NCI-H526 (cell line): ENCODE measurements at places on chromosomes 7 and 10.

DNA sequence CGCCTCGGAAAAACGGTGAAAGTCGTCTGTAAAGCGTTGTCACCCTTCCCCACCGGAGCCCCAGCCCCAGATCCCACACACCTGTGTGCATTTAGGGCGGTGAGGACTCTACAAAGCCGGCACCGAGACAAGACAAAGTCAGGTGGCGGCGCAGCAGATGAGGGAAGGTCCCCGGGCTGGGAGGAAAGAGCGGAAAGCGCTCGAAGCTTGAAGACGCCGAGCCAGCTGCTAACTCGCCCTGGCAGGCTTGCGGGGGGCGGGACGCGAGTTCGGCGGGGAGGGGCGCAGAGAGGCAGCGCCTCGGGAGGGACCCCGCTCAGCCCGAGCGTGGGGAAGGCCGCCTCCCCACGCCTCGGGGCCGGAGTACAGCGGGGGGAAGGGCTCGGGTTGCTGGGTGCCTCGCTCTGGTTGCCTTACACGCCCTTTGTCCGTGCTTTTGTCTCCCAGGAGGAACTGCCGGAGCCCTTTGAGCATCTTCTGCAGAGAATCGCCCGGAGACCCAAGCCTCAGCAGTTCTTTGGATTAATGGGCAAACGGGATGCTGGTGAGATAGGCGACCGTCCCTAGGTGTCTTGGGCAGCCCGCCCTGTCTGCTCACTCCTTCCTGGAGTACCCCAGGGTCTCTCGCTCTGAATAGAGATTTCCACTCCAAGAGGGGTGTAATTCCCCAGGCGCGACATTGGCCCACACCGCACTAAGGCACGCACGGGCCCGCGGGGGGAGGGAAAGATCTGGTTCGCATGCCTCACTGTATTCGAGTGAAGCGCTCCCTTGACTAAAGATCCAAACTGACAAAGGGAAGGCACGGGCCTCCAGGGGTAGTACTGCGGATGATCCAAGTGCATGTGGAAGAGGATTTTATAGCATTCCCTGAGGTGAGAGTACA is 1.6 kb downstream of the TAC1 start:
- peak; percentile 36 for DNase-seq

DNA sequence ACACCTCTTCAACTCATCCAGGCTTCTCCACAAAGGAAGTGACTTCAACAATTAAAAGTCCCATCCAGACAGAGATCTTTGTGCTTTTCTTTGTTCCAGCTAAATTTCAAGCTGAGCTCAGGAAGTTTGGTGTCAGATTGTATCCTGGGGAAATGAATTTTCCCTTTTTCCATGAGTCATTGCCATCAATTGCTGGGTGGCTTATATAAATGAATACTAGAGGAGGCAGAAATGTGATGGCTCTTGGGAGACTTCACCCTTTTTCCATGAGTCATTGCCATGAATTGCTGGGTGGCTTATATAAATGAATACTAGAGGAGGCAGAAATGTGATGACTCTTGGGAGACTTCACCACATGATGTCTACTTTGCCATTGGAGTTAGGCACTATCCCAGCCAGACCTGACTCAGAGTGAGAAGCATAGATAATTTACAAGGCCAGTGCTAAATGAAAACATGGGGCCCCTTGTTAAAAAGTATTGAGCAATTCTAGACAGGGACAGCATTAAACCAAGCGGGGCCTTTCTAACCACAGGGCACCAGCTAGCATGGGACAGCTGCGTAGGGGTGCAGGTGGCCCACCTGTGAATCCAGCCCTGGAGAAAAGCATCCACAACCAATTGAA is 339.2 kb upstream of the PODXL start:
- no peak for DNase-seq

DNA sequence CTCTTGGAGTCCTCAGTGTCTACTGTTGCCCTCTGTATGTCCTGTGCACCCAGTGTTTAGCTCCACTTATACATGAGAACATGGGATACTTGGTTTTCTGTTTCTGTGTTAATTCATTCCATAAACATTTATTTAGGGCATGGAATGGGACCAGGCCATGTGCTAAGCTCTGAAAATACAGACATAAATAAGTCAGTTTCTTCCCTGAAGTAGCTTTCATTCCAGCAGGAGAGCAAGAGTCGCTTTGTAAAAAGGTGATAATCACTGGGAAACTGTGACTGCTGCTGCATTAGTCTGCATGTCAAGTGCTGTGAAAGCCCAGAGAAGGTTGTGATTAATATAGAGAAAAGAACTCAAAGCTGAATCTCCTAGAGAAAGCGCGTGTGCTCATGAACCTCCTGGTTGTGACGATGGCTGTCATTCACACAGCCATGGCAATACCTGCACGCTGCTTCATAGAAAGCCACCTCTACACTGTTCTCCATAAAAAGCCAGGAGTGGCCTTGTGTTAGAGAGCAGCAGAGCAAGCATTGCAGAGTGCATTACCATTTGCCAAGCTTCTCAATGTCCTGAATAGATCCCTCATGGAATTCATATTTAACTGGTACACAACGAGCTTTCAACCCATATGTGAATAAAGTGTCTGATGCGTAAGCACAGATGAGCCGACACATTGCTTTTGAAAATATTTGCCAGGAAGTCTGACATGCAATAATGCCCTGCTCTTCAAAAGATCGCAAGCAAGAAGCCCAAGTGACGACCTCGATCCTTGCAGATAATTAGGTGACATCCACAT is 30.6 kb upstream of the PITRM1 start:
- DNase-seq, result no peak

- no peak for DNase-seq
Measured at GRCh38 chr7:33495207-33495606, 365.8 kb downstream of the BBS9 start.

GRCh38 chr10:79394664-79395063 is 47.4 kb downstream of the PPIF start:
- no peak for DNase-seq

DNA sequence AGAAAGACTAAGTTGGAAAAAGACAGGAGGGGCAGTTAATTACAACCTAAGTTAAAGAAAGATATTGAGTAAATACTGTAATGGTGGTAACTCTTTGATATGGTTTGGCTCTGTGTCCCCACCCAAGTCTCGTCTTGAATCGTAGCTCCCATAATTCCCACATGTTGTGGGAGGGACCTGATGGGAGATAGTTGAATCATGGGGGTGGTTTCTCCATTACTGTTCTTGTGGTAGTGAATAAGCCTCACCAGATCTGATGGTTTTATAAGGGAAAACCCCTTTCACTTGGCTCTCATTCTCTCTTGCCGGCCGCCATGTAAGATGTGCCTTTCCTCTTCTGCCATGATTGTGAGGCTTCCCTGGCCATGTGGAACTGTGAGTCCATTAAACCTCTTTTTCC is 143.8 kb downstream of the GRK5 start:
- no peak for DNase-seq

DNA sequence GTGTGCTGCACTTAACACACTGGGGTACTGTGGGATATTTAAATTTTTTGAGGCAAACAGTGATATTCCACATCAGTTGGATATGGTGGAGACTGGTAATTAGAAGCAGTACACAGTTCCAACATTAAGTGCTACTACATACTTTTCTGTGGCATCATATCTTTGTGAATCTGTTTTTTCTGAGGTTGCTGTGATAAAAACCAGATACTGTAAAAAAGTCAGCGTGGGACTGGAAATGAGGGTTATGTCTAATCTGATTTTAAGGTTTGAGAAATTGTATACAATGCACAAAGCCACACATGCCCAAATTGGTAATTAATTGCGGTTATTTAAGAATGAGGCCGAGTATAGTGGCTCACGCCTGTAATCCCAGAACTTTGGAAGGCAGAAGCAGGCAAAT is 41.2 kb downstream of the TBC1D12 start:
- no peak for DNase-seq

GRCh38 chr10:96044736-96045135 is 1.4 kb downstream of the CCNJ start:
- no peak for DNase-seq

DNA sequence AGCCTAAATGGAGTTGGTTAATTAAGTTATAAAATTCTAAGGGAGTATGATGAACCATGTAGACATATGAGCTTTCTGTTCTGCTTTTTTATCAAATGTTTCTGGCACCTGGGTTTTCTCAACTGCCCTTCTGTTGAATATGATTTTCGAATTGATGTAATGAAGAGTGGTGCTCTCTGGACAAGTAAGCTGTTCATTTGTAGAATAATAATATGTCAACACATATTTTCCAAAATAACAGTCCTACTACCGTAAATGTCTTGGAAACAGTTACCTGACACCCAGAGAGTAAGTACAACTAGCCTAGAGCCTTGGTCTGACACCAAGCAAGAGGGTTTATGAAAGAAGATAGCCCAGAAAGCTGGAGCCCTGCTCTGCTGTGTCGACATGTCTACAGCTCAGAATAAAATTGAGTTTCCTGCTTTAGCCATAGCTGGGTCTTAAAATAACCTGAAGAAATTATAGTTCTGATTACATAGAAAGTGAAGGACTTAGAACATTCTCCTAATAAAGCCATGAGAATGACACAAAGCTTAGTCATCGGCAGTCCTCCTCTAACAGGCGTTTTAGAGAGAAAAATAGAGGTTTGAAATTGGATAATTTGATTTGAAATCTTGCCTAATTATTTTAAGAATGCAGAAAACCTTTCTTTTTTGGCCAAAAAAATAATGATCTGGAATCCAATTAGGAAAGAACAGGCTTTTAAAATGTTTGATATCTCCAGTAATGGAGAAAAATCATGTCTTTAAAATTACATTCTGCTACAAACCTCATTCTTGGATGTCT is 25.1 kb downstream of the HDAC9 start:
- no peak for DNase-seq

GRCh38 chr10:21495002-21495751 is 30.3 kb downstream of the SKIDA1 start:
- no peak for DNase-seq

DNA sequence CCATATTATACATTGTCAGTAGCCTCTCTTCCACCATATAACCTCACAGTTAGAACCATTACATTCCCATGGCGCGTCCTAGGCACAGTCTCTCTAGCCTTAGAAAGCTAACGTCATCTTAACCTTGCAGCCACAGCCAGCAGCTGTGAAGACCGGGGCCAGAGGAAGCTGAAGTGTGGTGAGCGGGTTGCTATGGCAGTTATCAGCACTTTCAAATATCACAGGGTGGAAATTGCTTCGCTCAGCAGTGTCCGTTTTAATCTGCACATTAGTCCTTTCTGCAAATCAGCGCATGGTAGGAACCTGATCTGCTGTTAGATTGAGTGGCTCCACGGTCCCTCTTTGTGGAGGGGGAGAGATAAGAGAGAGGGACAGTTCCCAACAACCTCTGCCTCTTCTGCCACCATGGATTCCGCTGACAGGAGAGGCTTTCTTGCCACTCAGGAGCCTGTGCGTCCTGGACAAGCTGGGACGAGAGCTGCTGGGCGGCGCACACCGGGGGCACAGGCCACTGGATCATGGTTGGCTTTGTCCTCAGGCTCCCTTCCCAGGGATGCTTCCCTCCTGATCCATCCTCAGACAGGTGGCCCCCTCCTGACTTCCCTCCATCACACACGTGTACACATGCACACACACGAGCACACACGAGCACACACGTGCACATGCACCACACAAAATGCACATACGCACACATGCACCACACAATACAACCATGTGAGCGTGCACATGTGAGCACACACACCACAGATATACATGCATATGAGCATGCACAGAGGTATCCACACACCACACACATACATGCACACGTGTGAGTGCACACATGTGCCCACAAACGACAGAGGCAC is 93.8 kb downstream of the WDR37 start:
- DNase-seq, result no peak

GRCh38 chr7:14457568-14458453 is 444.7 kb downstream of the DGKB start:
- peak; percentile 18 for DNase-seq

DNA sequence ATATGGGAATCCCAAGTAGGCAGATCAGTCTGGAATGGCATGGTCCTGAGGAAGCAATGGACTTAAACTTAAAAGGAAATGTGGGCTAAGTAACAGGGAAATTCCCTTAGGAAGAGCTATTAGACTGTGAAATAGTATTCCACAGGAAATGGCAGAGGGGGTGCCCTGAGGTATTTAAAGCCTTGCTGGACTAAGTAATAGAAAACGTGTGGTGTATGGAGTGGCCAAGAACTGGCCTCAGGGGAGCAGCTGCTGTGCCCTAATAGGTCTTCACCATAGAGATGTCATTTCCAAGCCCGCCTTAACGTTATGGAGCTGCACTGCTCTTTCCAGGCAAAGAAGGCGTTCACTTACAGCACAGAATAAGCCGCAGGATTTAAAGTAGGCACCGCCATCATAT is 365.2 kb upstream of the ZMIZ1 start:
- DNase-seq, result no peak

- peak; percentile 15 for DNase-seq
Measured at GRCh38 chr10:19483421-19483820, 332.8 kb upstream of the PLXDC2 start.

DNA sequence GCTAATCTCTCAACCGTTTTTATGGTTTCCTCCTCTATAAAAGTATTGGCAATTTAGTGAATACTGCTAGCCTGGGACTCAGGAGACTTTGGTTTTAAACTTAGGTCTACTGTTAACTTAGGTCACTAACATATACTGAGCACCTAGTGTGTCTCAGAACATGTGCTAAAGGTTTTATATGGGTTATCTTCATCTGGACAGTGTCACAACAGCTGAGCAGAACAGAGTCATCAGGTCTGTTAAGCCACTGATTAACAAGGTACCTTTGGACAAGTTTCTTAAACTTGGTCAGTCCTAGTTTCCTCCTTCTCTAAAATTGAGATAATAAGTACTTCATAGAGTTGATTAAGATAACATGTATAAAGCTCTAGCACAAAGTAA is 30.6 kb downstream of the NET1 start:
- DNase-seq, result no peak

GRCh38 chr10:23199768-23200511 is 7.8 kb downstream of the PTF1A start:
- no peak for DNase-seq

- peak; percentile 47 for DNase-seq
Measured at GRCh38 chr7:44112997-44113763, 9.0 kb downstream of the AEBP1 start.

DNA sequence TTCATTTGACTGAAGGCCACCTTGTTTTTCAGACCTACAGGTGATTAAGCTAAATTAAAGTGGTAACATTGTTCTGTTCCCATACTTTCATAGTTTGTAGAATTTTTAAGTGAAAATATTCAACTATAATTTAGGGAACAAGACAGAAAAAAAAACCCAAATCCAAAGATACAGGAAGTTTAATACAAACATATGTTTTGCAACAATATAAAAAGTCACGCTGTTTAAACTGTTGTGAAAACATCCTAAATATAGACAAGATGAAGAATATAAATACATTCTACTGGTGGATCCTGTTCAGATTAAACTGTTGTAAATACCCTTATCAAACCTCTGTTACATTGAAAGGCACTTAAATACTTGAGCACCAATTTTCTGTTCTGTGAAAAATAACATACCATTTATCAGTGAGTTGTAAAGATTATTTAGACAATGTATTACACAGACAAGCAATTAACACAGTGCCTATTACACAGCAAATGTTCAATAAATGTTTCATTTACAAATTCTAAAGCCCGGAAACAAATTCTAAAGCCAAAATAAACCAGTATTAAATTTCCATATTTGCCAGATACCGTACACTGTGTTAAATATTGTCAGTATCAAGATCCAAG is 14.2 kb downstream of the ASZ1 start:
- DNase-seq, result no peak

GRCh38 chr10:9965341-9965740 is 1052.3 kb upstream of the CELF2 start:
- no peak for DNase-seq

- no peak for DNase-seq
Measured at GRCh38 chr7:37037286-37037685, 313.0 kb upstream of the AOAH start.

GRCh38 chr7:97088364-97088763 is 29.1 kb upstream of the SDHAF3 start:
- DNase-seq, result no peak

- DNase-seq, result no peak
Measured at GRCh38 chr7:6156734-6157133, 115.7 kb downstream of the CYTH3 start.
